LHCN-M2 (cell line): ENCODE measurements at places on chromosomes 6 and 20.

DNA sequence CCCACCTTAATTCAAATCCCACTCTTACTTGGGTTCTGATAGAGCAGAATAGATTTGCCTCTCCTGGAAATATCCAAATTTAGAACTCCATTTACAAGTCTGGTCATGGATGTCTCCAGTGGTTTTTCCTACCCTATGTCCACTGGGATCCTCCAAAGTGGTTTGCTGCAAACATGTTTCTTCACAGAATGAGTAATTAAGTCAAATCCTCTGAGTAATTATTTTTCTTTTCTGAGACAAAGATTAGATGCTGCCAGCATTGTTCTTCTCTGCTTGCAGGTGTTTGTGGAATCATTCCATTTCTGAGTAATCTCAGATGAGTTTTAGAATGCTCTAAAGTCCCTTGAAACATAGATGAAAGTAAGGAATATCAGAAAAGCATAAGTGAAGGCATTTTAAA is 21.9 kb downstream of the DTD1 start:
- DNase-seq = no peak

DNA sequence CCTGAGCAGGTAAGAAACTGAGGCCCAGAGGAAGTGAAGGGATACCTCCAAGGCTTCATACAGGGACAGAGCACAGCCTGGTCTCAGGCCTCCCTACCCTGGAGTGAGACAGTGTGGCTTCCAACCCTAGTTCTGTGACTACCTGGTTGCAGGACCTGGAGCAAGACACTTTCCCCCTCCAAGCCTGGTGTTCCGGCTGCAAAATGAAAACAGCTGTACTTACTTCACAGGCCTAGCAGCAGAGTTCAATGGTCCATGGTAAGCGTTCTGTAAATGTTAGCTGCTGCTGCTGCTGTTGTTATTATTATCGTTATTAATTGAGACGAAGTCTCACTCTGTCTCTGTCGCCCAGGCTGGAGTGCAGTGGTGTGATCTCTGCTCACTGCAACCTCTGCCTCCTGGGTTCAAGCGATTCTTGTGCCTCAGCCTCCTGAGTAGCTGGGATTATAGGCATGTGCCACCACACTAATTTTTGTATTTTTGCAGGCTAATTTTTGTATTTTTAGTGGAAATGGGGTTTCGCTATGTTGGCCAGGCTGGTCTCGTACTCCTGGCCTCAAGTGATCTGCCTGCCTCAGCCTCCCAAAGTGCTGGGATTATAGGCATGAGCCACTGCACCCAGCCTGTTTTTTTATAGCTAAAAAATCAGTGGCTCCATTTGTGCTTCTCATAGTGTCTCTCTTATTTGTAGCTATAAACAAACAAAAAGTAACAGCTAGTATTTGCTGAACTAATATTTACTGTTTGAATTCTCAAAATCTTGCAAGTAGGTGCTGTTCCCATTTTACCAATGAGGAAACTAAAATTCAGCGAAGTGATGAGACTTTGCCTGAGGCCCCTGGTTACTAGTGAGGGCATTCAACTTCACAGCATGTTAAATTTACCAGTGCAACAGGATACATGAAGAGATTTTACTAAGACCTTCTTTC is 41.9 kb downstream of the COX4I2 start:
- DNase-seq = no peak

- no peak for DNase-seq
Observed at GRCh38 chr6:152625213-152625612, 11.9 kb downstream of the SYNE1 start.

DNA sequence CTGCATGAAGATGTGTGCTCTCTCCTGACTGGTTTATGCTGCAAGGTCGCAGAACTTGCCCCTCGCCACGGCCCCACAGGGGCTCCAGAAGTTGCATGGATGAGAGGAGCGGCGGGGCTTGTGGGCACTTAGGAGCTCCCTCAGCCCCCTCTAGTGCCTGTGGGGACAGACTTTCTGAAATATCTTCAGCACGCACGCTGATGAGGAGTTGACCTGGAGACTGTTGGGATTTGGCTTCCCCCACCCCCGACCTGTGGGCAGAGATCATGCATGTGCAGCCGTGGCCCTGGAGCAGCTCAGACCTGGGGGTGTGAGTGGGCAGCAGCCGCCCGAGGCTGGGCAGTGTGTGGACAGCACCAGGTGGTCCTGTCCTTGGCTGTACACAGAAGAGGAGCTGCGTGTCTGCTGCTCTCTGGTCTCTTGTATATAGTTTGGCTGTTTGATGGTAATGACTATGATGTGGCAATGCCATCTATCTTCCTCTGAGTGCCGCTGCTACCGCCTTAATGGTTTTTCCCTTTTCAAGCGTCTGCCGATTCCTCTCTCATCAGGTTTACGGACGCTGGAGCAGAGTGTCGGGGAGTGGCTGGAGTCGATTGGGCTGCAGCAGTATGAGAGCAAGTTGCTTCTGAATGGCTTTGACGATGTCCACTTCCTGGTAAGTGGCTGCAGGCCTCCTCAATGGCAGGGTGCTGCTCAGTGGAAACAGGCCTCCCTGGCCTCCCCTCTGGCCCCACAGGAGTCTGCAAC is 81.4 kb downstream of the TCP11 start:
- DNase-seq = no peak

DNA sequence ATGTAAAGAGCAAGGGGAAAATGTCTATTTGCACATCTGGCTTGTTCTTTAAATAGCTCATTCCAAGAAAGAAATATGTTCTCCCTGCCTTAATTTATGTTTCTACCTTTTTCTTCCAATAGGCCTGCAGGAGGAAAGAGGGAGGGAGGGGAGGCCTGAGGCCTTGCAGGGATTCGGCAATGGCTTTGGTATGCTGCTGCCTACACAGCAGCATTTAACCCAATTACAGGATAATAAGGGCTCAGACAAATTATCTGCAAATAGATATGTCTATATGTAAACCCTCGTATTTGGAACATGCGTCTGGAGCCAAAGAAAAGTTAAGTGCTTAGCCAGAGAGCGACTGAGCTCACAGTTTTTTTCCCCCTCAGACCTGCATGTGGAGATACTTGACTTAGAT is 277.2 kb downstream of the CDC5L start:
- DNase-seq = no peak

- DNase-seq = no peak
Observed at GRCh38 chr6:5389086-5389745, 127.9 kb downstream of the FARS2 start.

GRCh38 chr6:25089442-25089841 is 153.7 kb upstream of the RIPOR2 start:
- DNase-seq = no peak

- DNase-seq = no peak
Observed at GRCh38 chr6:38322138-38322537, 317.6 kb downstream of the BTBD9 start.

DNA sequence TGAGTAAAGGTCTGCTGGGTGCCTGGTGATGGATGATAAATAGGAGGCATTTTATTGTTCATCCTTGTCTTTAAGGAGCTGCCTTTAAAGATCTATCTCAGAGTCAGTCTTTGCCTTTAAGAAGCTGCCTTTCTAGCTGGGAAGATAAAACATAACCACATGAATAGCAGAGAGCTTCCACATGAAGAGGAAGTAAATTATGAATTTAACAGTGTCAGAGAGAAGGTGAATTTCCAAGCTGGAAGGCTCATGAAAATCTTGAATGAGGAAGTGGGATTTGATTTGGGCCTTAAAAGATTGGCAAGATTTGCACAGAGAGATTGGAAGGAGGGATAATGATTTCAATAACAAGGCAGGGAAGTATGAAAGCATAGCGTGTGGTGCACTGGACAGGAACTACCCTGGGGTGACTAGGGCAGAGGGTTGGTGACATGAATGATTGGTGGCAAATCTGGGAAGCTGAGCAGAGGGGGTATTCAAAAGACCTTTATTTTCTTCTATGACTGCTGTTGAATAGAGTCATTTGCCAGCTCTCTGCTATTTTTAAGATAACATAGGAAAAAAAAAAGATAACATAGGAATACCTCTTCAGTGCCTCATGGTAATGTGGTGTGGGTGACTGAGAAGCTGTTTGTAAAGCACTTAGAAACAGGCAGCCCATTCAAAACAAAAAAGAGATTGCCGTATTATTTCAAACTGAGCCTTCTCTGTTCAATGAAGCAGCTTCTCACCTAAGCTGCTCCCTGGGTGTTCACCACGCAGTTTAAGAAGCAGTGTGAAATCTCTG is 591.6 kb downstream of the PKHD1 start:
- no peak for DNase-seq

DNA sequence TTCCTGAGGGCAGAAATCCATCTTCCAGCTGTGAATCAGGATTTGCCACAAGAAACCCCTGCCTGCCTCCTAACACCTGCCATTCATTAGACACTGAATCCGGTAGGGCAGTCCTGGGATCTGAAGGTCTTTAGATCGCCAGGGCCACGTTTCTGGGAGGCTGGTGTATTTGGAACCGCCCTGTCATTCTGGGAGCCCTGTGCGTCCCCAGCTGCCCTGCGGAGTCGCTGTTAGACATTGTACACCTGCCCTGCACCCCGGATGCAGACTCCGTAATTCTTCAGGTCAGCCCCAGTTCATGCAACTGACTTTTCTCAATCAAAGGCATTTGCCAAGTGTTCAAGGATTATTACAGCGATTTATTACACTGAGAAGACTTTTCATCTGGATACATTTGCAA is 193.2 kb downstream of the TBC1D7 start:
- no peak for DNase-seq

- no peak for DNase-seq
Observed at GRCh38 chr6:36539814-36540568, 7.3 kb downstream of the STK38 start.

DNA sequence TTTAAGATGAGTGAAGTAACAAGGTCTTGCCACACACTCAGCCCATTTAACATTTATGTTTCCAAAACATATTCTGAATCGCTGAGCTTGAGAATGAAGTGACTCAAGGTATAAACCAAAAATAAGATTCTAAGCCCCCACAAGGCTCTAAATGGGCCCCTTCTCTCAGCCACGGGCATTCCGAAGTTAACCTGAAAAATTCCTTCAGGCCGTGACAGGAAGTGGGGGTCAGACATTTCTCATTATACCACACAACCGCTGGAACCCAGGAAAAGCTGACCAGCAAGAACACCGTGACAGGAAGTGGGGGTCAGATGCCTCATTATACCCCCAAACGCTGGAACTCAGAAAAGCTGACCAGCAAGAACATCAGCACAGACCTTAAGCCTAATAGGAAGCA is 247.9 kb downstream of the ERMARD start:
- no peak for DNase-seq

GRCh38 chr20:17594443-17594842 is 24.6 kb downstream of the DSTN start:
- DNase-seq = no peak

DNA sequence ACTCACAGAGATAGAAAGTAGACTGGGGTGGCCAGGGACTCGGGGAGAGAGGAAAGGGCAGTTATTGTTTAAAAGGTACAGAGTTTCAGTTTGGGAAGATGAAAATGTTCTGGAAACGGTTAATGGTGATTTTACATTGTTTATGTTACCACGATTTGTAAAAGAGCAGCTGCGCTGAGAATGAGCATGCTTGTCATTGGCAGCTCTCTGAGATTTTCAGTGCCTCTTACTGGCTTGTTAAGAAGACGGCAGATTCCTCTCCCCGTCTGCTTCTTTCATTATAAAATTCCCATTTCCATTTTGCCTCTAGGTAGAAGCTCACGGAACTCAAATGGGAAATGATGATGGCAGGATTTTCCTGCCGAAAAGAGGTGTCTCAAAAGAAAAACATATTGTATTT is 39.7 kb upstream of the PPP1R3G start:
- DNase-seq = no peak

GRCh38 chr6:8180327-8181159 is 78.2 kb upstream of the EEF1E1 start:
- DNase-seq = peak; percentile 78

DNA sequence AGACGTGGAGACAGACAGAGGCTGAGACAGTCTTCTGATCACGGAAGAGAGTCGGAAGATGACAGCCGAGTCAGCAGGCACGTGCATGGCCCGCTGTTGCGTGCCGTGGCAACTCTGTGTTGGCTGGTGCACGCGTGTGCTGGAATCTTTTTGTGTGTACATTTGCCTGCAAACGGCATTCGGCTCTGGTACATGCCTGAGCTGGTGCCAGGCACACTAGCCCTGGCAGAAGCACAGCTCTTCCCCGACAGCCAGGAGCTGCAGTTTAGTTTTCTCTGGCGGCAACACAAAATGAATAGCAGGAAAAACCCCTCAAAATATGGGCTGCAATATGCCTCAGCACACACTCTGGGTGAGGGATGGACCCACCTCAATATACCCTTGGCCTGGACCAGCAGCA is 769 bp upstream of the PDYN start:
- DNase-seq = no peak

GRCh38 chr6:154039231-154039842 is at the start of gene OPRM1:
Gene OPRM1, plus strand, starts transcription at chr6:154039240. Its CDS starts 305 bp downstream, at chr6:154039545.
- DNase-seq = no peak

- no peak for DNase-seq
Observed at GRCh38 chr20:13424174-13424833, 203.2 kb downstream of the ISM1 start.
